NCI-H2081 (cell line): ENCODE measurements at places on chromosomes 7 and 10.

DNA sequence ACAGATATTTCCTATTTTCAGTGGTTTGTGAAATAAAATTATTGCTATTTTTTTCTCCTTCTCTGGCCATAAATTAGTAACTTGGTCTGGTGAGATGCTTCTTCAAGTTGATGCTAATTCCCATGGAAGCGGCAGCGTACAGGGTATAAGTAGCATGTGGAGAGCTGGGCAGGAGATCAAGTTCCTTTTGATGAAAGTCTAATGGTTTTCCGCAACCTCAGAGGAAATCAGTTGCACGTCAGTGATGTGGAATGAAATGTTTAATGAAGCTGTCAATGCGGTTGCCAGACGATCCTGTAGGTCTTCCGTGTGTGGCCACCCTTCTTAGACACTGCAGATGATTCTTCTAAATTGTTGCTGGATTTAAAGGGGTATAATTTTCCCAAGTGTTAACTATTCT is 236.4 kb upstream of the GRM3 start:
- DNase-seq = no peak

- DNase-seq = no peak
Observed at GRCh38 chr7:71133232-71133622, 1.3 kb downstream of the GALNT17 start.

DNA sequence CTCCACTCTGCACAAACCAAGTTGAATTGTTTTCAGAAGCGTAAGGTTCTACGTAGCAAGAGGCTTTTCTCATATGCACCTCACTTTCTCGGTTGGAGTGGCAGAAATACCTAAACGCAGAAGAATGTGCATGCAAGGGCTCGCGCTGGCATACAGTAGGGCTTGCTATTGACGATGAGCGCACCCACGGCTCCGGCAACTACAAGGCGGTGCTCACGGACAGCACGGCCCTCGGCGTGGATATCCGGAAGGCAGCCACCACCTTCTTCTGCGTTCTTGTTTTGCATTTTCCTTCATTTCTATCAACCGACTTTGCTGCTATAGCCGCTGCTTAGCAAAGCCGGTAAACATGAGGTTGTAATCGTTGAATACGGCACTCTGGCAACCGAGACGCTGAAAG is 51.1 kb upstream of the UBE3C start:
- DNase-seq = no peak

DNA sequence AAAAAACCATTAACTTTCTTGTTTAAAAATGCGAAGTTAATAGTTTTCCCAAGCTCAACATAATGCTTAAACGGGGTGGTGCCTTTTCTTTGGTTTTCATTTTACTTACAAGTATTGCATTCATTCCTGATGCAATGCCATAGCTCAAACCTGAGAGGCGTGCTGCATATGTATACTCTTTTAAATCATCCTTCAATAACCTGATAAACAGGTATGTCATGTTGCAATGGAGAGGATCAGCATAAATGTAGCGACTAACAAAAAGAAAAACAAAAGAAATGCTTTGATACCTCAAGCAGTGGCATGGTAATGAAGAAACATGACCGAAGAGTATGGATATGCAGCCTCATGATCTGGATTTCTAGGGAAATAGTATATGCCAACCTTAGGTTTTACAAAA is 95.4 kb downstream of the IDE start:
- DNase-seq = no peak

DNA sequence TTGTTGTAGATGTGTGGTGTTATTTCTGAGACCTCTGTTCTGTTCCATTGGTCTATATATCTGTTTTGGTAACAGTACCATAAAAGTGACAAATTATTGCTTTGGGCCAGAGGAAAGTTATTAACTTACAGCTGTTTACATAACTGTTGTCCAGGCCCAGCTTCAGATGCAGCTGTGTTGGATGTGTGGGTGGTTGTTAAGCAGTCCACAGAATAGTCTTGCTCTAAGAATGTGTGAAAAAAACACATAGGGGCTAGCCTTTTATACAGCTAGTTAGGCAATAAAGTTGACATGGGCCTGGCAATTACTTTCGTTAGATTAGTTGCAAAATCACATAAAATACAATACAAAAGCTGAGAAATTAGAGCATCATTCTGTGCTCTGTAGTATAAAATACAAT is 31.9 kb downstream of the DLD start:
- no peak for DNase-seq

DNA sequence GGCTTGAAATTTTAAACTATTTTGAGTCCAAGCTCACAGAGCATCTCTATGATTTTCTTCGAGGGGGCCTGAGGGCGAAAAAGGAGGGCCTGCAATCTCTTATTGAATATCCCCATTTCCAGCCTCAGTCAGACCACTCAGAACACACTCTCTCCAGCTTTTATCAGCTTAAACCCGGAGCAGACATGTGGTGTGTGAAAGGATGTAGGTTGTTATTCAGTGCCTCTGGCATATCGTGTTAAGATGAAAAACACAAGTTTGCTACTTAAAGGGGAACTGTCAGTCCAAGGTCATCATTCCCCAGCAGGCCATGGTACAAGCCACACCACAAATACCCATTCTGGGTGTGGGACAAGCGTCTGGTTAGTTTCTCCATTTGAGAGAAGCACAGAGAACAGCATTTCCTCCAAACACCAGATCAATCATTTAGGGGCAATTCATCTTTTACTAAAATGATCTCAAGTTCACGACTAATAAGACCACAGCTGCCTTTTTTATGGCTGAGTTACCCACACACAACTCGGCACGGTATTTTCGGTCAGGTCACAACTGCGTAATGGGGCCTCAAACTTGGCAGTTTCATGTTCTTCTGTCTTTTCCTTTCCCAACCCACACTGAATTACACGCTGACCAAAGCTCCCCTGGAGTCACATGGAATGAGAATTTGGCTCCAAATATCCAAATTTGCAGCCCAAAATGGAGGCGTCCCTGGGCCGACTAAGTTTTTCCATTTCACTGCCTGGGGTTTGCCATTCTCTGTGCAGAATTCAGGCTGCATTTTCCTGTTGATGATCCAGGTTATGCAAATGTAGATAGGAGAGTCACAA is 188.4 kb downstream of the SEM1 start:
- no peak for DNase-seq

DNA sequence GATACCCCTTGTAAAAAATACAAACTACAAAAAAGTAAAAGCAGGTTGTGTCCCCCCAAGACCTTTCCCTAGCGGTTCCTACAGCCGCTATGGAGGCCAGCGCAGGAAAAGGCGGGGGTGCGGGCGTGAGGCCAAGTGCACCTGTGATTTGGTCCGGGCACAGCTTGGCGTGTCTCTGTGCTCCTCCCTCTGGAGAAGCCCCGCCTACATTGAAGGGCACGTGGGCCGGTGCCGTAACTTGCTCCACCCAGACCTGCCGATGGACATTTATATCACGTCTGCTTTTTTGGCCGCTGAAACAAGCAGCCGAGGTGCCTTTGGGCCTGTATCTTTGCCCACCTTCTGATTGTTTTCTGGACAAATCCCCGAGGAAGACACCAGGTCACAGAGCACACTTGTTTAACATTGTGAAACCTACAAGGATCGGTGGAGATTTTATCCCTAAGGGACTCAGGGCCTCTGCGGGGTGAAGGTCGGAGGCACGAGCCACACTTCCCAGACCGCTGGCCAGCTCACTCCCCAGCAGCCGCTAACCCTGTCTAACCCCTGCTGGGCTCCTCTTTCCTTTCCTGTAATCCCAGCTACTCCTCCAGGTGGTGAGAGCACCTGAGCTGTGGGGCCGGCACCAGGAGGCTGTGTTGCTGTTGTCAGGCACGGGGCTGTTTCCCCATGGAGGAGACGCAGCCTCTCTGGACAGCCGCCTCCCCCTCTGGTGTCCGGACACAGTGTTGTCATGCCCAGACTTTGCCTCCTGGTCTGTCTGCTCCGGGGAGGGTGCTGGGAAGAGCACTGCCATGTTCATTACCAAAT is 18.8 kb upstream of the INPP5A start:
- DNase-seq = peak; percentile 14
